DMS79 treated with DMSO at 0.1 percent for 48 hours (cell line): ENCODE measurements at places on chromosomes 4 and X.

DNA sequence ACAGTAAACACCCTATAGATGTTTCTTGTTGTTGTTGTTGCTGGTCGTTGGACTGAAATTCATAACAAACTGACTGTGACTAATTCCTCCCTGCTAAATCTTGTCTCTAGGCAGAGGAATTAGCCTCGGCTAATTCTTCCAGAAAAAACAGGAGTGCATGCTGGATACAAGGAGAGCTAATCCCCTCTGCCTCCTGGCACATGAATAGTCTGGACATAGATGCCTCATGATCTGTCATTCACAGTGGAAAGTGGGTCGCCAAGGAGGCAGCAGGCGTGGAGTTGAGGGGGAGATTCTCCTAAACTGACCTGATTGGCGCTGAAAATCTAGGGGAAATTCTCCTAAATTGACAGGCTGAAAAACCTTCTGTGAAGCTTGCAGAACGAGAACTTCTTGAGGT lies 220.1 kb downstream of the DCTD start:
- DNase-seq = no peak

DNA sequence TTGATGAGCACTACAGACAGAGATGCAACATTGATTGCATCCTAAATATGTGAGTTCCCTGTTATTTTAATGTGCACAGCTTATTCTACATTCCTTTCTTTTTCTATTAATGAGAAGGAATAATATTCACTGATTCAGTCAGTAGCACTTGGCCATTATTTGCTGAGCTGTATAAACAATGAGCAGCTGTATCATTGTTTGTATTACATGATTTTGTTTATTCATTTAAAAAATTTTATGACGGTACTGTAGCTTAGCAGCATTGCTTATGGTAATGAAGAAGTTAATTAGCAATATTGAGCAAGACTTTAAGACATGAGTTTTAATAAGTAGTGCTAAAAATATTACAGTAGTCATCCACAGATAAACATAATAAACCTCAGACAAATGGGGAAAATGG lies 582.0 kb downstream of the ADGRL3 start:
- no peak for DNase-seq

DNA sequence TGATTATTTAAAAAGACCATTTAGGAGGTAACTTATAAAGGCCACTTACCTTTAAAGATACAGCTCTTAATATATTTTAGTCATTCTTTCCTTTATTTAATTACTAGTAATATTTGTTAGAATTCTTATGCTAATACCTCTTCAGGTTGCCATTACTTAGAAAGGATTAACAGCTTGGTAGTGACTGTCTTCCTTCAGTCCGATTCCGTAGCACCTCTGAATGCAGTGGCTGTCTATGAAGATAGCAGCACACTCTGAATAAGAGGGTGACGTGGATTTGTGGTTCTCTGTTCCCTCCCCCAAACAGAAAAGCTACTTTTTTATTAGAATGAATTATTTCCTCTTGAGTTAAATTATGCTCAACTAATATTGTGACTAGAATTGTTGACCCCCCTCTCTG lies 92.6 kb upstream of the TENM3 start:
- peak; percentile 26 for DNase-seq

DNA sequence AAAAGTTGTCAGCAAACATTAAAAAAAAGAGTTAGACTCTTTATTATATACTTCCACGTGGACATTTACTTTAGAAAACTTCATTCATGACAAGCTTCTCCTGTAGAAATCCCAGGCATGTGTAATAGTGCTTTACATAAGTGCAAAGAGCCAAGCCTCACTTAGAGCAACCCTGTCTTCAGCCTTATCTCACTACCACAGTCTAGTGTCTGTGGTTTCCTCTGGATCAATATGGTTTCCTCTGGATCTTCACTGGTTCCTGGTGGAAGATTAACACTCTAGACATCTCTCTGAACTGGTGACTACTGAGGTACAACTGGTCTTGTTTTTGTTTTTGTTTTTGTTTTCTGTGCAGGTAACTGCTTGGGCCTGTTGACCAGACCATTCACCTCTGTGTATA lies 18.4 kb upstream of the ARMCX5 start:
- DNase-seq = no peak

DNA sequence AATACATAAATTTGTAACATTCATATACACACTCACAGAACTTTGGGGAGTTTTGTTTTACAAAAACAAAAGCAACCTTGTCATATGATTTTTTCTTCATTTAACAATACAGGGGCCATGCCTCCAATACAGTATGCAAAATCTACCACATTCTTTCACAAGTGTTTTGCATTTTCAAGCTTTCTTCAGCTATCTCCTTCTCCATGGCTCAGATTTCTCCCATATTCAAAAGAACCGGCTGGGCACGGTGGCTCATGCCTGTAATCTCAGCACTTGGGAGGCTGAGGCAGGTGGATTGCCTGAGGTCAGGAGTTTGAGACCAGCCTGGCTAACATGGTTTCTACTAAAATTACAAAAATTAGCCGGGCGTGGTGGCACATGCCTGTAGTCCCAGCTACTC lies 4.1 kb downstream of the TEX13B start:
- no peak for DNase-seq

DNA sequence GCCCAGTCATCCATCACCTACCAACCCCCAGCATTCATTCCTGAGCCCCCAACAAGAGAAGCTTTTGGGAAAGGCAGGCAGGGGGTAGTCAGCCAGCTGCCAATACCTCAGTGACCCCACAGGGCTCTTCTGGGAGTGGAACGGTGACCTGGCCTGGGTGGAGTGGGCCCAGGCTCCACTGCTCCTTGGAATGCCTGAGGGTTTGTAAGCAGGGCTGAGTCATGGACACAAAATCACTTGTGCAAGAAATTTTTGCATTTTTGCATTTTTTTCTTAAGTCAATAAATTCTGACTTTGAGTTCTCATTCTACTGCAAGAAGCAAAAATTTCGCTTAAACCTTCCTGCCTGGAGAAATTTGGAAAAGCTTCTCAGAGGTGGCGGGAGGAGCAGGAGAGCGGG lies 18.5 kb downstream of the SORCS2 start:
- DNase-seq = no peak

GRCh38 chr4:67556436-67556835 lies 2.1 kb upstream of the STAP1 start:
- DNase-seq = no peak

- no peak for DNase-seq
Observed at GRCh38 chrX:38221391-38221929, 789 bp upstream of the SRPX start.

- no peak for DNase-seq
Observed at GRCh38 chr4:126658411-126658810, 974.3 kb upstream of the INTU start.

DNA sequence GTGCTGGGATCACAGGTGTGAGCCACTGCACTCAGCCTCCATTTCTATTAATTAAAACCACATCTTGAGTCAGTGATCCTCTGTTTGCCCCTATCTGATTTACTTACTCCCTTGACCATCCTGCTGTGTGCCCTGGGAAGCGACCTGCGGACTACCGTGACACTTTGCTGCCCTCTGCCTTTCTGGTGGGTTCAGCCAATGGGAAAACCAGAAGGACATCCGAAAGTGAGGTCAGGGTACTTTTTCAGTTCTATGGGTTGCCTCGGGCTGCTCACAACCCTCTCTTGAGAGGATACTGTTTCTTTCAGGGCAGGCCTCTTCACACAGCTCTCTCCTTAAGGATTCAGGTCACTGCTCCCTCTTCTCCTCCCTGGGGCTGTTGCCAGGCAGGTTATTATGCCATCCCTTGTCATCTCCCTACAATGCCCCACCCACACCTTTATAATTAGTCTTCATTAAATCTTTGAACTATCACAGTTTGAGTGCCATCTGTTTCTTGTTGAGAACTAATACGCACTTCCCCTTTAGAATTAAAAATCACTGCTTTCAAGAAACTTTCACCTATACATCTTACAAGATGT lies 21.4 kb downstream of the PLAC8 start:
- no peak for DNase-seq
